ENCODE measurements at places on chromosomes 1 and 21.

DNA sequence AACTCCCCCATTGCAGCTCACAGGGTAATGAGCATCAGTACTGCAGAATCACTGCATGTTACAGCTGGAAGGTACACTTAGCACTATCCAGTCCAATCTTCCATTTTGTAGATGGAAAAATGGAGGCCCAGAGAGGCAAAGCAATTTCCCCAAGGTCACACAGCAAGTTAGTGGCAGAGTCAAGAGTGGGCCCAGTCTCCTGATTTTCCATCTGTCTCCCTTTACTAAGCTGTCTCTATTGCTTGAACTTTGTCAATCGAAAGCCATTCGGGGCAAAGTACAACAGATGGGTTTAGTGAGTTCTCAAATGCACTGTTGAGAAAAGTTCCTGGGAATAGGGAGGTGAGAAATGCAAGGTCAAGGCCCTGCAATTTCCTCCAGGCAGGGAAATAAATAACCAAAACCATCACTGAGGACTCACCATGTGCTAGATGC is 50.4 kb upstream of the IFFO2 start:
- no peak for DNase-seq

DNA sequence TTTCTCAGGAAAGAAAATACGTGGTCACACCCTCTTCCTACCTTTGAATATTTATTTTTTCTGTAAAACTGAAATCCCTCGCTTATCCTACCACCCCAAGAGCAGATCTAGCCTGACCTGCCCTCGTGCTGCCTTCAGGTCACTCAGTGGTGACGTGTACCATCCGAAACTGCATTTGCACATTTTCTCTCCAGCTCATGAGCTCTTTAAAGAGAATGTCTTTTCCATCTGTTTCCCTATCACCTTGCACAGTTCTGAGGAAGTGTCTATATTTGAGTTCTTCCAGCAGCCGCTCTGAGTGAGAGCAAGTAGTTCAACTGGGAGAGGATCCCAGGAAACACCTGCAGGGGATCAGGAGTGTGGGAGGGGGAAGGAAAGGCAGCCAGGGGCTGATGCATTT is 91.7 kb downstream of the OMA1 start:
- DNase-seq: no peak

DNA sequence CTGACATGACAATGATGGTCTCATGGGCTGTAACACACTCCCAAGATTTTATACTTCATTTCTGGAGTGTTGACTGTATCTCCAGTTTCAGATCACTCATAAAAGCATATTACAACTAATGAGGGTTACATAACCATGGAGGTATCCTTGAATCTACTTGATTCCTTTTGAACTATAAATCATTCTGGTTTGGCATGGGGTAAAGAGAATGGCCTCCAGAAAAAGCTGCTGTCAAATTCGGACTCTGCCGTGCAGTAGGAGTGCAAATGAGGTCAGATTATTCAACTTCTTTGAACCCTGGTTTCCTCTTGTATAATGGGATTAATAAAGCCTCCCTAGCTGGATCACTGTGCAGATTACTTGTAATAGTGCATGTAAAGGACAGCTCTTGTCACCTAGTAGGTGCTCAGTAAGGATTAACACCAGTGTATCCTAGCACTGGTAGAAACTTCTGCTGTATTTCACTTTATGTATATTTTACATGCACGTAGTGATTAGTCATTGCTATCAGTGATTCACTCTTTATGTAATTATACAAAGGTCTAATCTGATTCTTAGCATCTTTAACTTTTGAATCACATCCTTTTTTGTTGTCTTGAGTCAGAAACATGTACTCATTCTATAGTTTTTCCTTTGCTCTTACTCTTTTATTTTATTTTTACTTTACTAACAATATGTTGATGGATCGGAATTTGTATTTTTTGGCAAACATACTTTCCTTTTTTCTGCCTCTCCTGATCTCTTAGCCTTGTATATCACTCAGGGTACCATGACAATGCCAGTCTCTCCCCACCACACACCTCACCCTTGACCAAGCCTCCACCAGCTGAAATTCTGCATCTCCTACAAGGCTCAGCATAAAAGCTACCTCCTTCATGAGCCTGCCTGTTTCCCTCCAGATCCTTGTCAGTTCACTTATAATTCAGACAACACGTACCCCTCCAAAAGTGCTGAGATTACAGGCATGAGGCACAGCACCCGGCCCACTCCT is 3.2 kb downstream of the LRRC8C start:
- DNase-seq: no peak

DNA sequence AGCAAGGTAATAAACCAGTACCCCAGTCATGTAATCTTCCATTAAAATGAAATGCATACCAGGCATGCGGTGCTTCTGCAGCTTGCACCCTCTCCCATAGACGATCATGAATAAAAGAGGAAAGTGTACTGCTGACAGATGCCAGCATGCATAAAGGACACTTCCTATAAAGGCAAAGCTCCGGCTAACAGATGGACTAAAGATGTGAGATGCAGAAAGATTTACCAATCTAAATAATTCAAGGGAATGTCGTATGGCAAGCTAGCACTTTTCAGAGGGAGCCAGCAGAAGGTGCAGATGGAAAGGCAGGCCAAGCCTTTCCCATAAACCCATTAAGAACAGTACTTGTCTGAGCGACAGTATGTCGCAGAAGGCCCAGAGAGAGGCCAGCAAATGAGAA is 542.0 kb downstream of the NUF2 start:
- no peak for DNase-seq

DNA sequence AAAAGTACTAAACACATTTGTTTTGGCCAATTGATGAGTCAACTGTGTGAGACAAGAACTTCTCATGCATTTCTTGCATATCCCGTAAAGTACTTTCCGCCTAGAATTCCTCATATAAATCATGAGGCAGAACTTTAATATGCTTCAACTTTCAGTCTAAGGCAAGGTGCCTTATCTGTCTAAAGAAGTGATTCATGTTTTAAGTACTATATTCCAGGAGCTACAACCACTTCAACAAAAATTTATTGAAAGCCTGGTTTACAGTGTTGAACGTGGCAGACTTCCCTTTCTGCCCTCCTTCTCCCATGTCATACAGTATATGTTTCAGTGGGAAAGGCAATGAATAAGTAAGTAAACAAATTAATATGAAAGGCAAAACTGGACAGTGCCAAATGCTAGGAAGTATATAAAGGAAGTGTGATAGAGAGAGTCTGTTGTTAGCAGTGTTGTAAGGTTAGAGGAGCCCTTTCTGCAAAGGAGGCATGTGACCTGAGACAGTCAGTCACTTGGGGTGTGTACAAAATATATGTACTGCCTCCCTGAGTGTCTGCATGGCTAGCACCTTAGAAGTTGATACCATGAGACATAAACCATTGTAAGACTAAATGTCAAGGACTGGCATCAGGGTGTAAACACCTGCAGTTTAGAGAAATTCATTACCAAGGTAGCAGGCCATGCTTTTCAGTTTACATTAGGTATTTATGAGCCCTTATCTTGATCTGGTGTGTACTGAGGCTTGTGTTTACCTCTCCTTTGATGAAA is 362.2 kb downstream of the SRGAP2C start:
- no peak for DNase-seq

DNA sequence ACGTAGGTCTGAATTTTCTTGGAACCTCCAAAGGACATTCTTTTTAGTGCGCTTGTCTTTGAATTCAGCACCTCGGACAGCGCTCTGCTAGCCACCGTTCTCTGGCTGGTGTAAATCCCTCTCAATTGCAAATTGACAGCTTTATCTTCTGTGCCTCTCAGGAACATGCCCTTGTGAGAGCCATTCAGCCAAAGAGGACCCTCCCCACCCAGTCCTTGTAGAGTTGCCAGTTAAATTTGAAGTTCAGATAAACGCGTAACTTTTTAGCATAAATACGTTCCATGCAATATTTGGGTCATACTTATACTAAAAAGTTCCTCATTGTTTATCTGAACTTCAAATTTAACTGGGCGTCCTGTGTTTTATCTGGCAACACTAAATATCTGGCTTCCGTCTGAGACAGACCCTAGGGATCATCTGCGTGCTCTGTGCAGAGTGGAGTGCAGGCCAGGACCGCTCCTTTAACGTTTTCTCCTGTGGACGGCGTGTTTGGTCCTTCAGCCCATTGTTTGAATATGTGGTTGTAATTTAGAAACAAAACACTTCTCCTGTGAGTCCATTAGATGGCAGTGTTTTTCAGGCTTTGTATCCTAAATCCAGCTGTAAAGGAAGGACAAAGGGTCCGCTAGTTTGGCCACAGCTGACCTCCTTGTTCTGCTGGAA is 7.0 kb downstream of the KCNAB2 start:
- DNase-seq: peak; percentile 61

GRCh38 chr21:40176724-40177123 is 309.5 kb downstream of the PCP4 start:
- DNase-seq: no peak

DNA sequence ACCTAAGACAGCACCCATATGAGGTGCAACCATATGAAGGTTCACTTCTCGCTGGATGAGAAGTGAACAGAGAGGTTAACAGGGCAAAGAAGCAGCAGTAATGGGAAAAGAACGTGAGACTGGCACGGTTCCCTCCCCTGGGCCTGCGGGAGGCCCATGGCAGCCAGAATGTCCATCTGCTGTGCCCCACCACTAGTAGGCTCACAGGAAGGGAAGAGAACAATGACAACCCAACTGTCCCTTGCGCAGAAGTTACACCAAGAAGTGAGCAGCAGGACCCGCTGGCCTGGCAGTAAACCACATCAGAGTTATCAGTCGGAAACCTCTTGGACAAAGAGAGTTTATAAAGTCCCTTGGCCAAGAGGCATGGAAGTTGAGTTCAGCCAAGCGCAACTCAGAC is 11.3 kb downstream of the HIVEP3 start:
- DNase-seq: no peak

GRCh38 chr1:235918465-235918864 is 51.8 kb upstream of the LYST start:
- no peak for DNase-seq

- DNase-seq: peak; percentile 15
Measured at GRCh38 chr1:222616525-222616924, 1.4 kb upstream of the MIA3 start.

- DNase-seq: peak; percentile 53
Measured at GRCh38 chr1:206933333-206933945, 11.7 kb upstream of the FCMR start.

DNA sequence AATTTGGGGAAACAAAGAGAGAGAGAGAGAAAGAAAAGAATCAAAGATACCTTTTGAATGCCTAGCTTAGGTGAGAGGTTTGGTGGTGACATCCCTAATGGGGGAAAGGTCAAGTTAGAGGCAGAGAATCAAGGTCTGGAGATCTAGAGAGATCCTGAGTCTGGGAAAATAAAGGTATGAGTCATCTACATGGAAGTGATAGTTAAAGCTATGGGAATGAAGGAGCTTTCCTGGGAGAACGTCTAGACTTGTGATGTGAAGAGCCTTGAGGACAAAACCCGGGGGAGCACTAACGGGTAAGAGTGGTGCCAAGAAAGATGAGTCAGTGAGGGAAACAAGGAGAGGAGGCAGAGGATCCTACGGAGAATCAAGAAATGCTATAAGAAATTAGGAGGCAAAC is 110.8 kb upstream of the RUNX1 start:
- DNase-seq: no peak

- no peak for DNase-seq
Measured at GRCh38 chr1:238318294-238319110, 427.8 kb upstream of the ZP4 start.

- DNase-seq: no peak
Measured at GRCh38 chr21:25701529-25701928, 33.2 kb downstream of the ATP5PF start.

DNA sequence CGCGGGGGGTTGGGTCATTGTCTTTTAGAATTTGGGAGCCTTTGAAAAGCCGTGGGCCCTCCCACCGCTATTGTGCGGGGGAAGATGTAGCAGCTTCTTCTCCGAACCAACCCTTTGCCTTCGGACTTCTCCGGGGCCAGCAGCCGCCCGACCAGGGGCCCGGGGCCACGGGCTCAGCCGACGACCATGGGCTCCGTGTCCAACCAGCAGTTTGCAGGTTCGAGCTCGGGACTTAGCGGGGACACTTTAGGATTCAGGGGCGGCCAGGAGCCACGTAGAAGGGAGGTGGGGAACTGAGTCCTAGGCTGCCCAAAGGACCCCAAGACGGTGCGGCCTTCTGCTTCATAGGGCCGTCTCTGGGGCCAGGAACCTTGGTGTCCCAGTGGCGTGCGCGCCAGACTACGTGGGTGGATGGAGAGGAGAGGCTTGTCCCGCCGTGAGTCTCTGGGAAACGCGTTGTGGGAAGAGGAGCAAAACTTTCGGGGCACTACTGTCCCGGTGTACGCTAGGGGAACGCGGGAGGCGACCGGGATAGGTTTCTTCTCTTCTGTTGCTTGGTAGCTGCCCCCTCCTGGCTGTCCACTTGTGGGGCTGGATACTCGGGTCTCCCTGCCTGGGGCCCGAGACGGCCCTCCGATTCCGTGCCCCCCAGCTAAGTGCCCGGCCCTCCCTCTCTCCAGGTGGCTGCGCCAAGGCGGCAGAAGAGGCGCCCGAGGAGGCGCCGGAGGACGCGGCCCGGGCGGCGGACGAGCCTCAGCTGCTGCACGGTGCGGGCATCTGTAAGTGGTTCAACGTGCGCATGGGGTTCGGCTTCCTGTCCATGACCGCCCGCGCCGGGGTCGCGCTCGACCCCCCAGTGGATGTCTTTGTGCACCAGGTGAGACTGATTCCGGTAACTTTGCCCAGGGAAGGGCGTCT is at the start of gene LIN28A:
LIN28A (plus strand) TSS at position 112 of the 918 bp plus-strand sequence; CDS start at position 187, 75 bp downstream.
- no peak for DNase-seq

- DNase-seq: no peak
Measured at GRCh38 chr1:46148318-46148717, 15.9 kb upstream of the PIK3R3 start.

DNA sequence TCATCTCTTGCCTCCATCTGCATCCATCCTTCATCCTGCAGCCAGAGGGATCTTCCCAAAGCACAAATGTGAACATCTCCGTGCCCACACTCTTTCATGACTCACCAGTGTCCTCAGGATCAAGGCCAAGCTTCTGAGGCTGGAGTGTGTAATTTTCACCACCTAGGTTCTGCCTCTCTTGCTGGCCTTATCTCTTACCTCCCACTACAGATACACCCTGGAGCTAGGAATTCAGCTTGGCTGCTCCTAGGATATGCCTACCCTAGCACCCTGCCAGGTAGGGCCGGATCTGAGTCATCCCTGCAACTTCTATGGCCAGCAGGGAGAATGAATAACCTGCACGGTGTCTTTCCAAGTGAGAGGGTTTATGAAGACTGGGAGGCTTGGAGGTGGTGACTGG is 208.7 kb upstream of the CSF3R start:
- DNase-seq: no peak

GRCh38 chr1:214664651-214665433 is 61.8 kb downstream of the CENPF start:
- DNase-seq: no peak

GRCh38 chr1:50917138-50918137 is 42.6 kb downstream of the FAF1 start:
- no peak for DNase-seq
